ENCODE measurements at places on chromosomes 1 and 21. TPM values are rescaled to one million over a fixed set of nuclear protein-coding genes. Genes with fewer than 3 reads are reported as not detected.

CASQ2 gene
- not detected for total RNA-seq

DNA sequence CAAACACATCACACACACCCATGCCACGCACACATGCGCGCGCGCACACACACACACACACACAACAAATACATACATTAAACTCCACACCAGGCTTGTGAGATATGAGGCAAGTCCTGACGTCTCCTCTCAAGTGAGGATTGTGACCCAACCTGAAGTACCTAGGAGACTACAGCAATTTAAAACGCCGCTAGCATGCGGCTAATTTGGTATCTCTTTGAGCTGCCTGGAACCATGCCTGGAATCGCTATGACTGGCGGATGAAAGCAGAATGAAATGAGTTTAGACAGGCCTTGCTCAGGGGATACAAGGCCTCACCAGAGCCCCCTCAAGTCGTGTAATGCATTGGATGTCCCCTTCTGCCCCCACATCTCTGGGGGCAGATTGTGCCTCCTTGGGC is 1.6 kb upstream of the RAB7B start:
- DNase-seq: no peak

GRCh38 chr1:220526294-220526693 is 1.6 kb upstream of the MARK1 start:
- DNase-seq: no peak

CD1E gene
- total RNA-seq: 0.42 TPM

CHI3L1 gene
- total RNA-seq: not detected

DNA sequence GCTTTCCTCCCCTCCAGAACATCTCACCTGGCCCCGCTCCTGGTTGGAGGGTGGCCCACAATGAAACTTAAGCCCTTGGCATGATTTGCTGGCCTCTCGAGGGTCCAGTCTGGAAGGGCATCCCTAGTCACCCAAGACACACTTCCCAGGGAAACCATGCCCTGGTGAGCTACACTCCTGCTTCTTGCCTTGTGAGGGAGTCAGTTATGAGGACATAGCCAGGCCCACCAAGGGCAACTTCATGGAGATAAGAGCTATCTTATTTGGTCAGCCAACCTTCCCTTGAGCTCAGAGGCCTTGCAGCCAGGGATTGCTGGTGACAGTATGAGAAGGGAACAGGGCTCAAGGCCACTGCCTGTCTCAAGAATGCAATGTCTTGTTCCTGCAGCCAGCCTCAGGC is 9.7 kb downstream of the TNR start:
- no peak for DNase-seq

LAX1 gene
- total RNA-seq: 23.9 TPM

DNA sequence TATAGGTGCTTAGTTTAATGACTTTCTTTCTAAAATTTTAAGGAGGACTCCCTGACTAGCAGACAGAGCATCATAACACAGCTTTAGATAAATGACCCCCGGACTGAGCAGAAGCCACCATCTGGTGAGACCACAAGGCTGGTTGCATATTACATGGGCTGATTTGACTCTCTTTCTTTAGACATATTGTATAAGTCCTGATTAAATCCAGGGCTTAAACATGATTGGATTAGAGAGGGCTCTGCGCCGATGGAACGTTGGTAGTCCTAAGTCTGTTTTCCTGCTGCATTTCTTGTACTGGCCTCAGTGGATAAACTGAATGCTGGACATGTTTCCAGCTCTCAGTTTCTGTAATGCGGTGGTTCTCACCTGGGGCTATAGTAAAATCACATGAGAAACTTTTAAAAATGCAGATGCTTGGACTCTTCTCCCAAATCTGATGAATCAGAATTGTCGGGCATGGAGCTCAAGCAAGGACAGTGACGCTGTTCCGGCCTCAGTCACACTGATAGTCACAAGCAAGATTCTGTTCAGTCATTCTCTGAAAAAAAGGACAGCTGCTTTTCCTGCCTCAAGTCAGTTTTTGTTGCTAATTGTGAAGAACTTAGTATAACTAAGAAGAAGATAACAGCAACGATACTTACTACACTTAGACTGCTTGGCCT is 16.6 kb downstream of the DDI2 start:
- DNase-seq: no peak

LCE1F gene
- not detected for total RNA-seq

CD164L2 gene
- total RNA-seq: not detected

CYP2J2 gene
- 0.63 TPM for total RNA-seq

PRR9 gene
- total RNA-seq: not detected

DNA sequence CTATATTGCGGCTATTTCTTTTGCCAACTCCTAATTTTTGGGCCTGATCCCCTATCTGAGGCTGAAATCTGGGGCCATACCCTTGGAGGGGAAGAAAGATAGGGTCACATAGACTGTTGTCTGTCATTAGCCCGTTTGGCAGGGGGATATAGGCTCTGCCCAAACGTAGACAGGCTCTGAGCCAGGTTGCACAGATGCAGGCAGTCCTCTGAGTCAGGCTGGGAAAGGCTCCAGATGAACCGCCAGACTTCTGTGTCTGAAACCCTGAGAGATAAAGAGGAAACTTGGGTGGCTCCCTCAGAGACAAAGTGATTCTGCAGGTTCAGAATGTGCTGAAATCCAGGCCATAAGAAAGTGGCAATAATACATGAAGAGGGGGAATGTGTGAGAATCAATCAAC is 4.0 kb upstream of the CAP1 start:
- no peak for DNase-seq

GRCh38 chr21:42503711-42504110 is 7.7 kb upstream of the RSPH1 start:
- DNase-seq: no peak
